ENCODE measurements at places on chromosomes 3 and 15.

GRCh38 chr3:44772099-44772442, 10.5 kb downstream of the KIF15 start:
- no peak for DNase-seq

- no peak for DNase-seq
These were observed 10.8 kb upstream of the BNIP2 start for GRCh38 chr15:59699810-59700431.

DNA sequence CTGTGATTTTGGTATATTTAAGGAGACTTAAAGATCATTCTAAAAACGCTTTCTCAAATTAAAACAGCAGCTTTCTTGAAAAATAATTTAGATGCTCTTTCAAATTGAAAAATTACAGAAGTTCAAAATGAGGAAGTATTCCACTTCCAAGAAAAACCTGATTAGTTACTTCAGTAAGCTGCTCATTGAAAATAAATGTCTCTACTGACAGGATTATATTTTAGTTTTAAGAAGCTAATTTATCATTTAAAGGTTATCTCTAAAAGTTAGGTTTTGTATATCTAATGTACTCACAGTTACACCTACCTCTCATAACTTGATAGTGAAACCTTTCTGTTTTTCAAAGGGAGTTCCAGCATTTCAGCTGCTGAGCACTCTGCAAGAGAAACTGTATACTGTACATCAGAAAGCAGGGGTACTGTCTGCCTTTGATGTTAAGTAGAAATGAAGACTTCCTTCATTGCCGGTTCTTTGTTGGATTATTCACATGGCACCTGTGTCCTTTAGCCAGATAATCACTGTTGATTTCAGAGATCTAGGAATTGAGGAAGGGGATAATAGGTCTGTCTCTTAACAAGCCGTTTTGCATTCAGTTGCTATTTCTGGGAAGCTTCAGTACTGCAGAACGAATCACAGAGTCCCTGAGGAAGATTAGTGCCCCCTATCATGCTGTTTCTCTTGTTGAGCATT, 161.6 kb downstream of the TCF12 start:
- DNase-seq, result no peak

DNA sequence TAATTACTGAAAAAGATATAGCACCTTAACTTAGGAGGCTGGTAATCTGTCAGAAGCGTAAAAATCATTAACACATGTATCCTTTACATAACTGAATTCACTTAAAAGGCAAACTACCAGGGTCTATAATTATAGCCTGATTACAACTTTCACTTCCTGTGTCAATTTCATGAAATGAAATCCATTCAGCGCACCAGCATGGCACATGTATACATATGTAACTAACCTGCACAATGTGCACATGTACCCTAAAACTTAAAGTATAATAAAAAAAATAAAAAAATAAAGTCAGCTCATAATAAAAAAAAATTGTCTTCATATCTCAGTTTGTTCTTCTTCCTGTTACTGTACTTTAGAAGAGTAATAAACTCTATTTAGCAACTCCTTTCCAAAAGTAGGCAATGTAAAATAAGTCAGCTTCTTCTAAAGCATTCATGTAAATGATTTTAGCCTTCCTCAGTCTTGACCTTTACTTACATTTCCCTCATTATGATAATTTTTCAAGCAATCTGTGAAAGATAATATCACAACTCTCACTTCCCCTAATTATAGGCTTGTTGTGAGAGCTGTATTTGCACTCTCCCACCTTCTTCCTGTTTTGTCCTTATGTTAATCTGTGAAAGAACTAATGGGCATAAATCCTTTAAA, 50.1 kb downstream of the KBTBD8 start:
- DNase-seq, result no peak
